ENCODE measurements at places on chromosomes 13 and 19. TPM values are rescaled to one million over a fixed set of nuclear protein-coding genes. Genes with fewer than 3 reads are reported as not detected.

CABP5 gene
- total RNA-seq, result not detected

SLITRK1 gene
- not detected for total RNA-seq

CRB3 gene
- total RNA-seq, result 5.0 TPM

CGB2 gene
- 1.4 TPM for total RNA-seq

ZNF431 gene
- 33.3 TPM for total RNA-seq

TEX26 gene
- total RNA-seq, result not detected

KANK2 gene
- total RNA-seq, result 1.1 TPM

DNA sequence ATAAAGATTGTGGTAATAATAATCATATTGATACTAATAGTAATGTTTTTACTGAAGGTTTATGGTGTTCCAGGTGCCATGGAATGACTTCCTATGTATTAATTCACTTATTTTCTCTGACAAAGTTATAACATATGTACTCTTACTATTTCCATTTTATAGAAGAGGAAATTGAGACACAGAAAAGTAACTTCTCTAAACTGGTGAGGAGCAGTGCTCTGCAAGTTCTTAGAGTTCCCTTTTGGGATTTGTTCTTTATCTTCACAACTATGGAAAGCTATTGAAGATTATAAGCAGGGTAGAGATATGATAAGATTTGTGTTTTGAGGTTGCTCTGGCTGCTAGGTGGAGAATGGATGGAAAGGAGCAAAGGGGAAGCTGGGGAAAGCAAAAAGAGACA lies 83.9 kb upstream of the OLFM4 start:
- no peaks in the 10 kb centered on the region for H3K4me1 ChIP-seq
- H3K36me3 ChIP-seq, result no peaks in the 10 kb centered on the region
- peaks cover 13% of the 10 kb centered on the region for H3K27me3 ChIP-seq
- no peak overlapping the region for H3K27ac ChIP-seq

GRCh38 chr19:49515767-49516166 lies 3.3 kb downstream of the FCGRT start:
- H3K36me3 ChIP-seq, result no peaks in the 10 kb centered on the region
- H3K27ac ChIP-seq, result no peak overlapping the region
- no peak overlapping the region for H3K4me3 ChIP-seq
- DNase-seq, result no peak
- peaks cover 36% of the 10 kb centered on the region for H3K4me1 ChIP-seq

GRCh38 chr13:80010286-80010831 lies 330.6 kb downstream of the SPRY2 start:
- H3K4me3 ChIP-seq, result no peak overlapping the region
- H3K27ac ChIP-seq, result no peak overlapping the region
- no peaks in the 10 kb centered on the region for H3K4me1 ChIP-seq
- H3K27me3 ChIP-seq, result no peaks in the 10 kb centered on the region
- DNase-seq, result no peak

DNA sequence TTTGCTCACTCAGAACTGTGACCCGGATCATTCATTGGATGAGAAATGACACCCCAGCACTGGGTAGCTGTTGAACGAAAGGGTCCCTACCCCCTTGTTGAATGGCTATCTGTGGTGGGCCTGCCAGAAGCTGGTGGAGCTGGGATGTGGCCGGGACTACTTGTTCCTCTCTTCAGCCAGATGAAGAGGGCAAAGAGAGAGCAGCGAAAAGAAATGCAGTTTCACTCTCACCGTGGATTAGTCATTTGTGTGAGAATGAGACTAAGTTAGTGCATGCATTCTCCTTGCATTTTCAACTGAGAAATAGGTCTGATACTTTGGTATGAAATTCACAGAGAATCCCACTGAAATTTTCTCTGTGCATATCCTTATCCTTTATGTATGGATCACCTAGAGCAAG lies 553.1 kb downstream of the IRS2 start:
- peaks cover 2% of the 10 kb centered on the region for H3K36me3 ChIP-seq
- H3K27me3 ChIP-seq, result peaks cover 10% of the 10 kb centered on the region
- no peak overlapping the region for H3K4me3 ChIP-seq
- no peaks in the 10 kb centered on the region for H3K4me1 ChIP-seq
- H3K27ac ChIP-seq, result no peak overlapping the region

- H3K4me1 ChIP-seq, result peaks cover 18% of the 10 kb centered on the region
- H3K36me3 ChIP-seq, result no peaks in the 10 kb centered on the region
- H3K27ac ChIP-seq, result no peak overlapping the region
These were observed 3.5 kb downstream of the JSRP1 start for GRCh38 chr19:2252797-2253105.

DNA sequence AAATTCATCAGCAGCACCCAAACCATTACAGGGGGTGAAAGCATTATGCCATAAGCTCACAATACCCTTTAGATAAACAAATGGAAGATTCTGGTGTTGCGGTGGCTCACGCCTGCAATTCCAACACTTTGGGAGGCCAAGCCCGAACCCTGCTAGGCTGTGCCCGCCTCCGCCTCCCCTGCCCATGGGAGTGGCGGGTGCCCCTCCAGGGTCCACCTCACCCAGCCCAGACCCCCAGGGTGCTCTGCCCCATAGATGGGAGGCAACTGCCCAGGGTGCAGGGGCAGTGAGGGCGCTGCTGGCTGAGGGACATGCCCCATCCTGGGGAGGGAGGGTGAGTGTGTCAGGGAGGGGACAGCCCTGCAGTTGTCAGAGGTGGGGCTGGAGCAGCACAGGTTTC lies 10.0 kb upstream of the SIGLECL1 start:
- H3K36me3 ChIP-seq, result no peaks in the 10 kb centered on the region
- no peak overlapping the region for H3K4me3 ChIP-seq
- H3K27ac ChIP-seq, result no peak overlapping the region
- DNase-seq, result no peak
- H3K4me1 ChIP-seq, result peaks cover 8% of the 10 kb centered on the region

- peak overlapping the region; percentile 44 for H3K4me3 ChIP-seq
- peaks cover 48% of the 10 kb centered on the region for H3K4me1 ChIP-seq
- H3K36me3 ChIP-seq, result peaks cover 3% of the 10 kb centered on the region
- H3K27ac ChIP-seq, result no peak overlapping the region
- peaks cover 73% of the 10 kb centered on the region for H3K27me3 ChIP-seq
These were observed 207.5 kb downstream of the KCNRG start for GRCh38 chr13:50222569-50223332.

- no peaks in the 10 kb centered on the region for H3K27me3 ChIP-seq
- peaks cover 15% of the 10 kb centered on the region for H3K4me1 ChIP-seq
- H3K36me3 ChIP-seq, result no peaks in the 10 kb centered on the region
- H3K4me3 ChIP-seq, result no peak overlapping the region
- no peak for DNase-seq
These were observed 4.0 kb downstream of the FXYD3 start for GRCh38 chr19:35119578-35120155.

GRCh38 chr13:97002581-97002980 lies 8.3 kb upstream of the OXGR1 start:
- no peak overlapping the region for H3K4me3 ChIP-seq
- no peak overlapping the region for H3K27ac ChIP-seq
- peaks cover 33% of the 10 kb centered on the region for H3K27me3 ChIP-seq
- no peaks in the 10 kb centered on the region for H3K36me3 ChIP-seq

- no peak overlapping the region for H3K4me3 ChIP-seq
- no peak overlapping the region for H3K27ac ChIP-seq
- no peak for DNase-seq
- no peaks in the 10 kb centered on the region for H3K36me3 ChIP-seq
- H3K4me1 ChIP-seq, result no peaks in the 10 kb centered on the region
These were observed 173.9 kb upstream of the UBL3 start for GRCh38 chr13:30024125-30024865.

- H3K4me1 ChIP-seq, result peaks cover 40% of the 10 kb centered on the region
- peak within 1 kb of the TSS; percentile 96 for H3K4me3 ChIP-seq
- H3K27me3 ChIP-seq, result no peaks in the 10 kb centered on the region
- H3K36me3 ChIP-seq, result peaks cover 35% of the 10 kb centered on the region
- peak within 1 kb of the TSS; percentile 61 for H3K27ac ChIP-seq
These were observed at the start of gene ZNF569 for GRCh38 chr19:37466798-37467607. TSS of gene ZNF569 (minus strand) at chr19:37467444. CDS start at chr19:37444921, 22,523 bp downstream.

- no peak for DNase-seq
- H3K4me1 ChIP-seq, result peaks cover 6% of the 10 kb centered on the region
- no peak overlapping the region for H3K27ac ChIP-seq
- no peaks in the 10 kb centered on the region for H3K36me3 ChIP-seq
- no peaks in the 10 kb centered on the region for H3K27me3 ChIP-seq
These were observed 33.2 kb downstream of the KDM4B start for GRCh38 chr19:5002143-5002542.

DNA sequence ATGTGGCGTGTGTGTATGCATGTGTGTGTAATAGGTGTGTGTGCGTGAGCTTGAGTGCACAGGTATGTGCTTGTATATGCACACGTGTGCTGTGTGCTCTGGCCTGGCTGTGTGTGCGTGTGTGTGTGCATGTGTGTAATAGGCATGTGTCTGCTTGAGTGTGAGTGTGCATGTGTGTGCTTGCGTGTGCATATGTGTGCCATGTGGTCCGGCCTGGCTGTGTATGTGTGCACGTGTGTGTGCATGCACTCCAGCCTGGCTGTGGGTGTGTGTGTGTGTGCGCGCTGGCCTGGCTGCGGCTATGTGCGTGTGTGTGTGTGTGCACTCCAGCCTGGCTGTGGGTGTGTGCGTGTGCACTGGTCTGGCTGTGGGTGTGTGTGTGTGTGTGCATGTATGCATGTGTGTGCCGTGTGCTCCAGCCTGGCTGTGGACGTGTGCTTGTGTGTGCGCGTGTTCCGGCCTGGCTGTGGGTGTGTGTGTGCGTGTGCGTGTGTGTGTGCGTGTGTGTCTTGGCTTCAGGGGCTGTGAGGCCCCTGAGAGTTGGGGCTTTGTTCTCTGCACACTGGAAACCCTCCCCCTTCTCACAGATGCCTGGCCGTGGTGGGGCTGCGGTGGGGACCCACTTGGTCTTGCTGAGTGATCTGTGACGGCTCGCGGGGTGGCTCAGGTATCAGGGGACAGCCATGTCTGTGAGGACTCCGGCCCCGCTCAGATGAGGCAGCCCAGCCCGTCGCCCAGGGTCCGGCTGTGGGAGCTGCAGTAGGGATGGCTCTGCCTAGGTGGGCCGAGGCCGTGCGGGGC lies 8.2 kb downstream of the SPPL2B start:
- no peak for DNase-seq
- H3K36me3 ChIP-seq, result peaks cover 8% of the 10 kb centered on the region
- H3K27me3 ChIP-seq, result no peaks in the 10 kb centered on the region
- H3K4me1 ChIP-seq, result peaks cover 26% of the 10 kb centered on the region
- H3K4me3 ChIP-seq, result no peak overlapping the region
- H3K27ac ChIP-seq, result no peak overlapping the region
